ENCODE measurements at places on chromosomes 2 and 18. TPM values are rescaled to one million over a fixed set of nuclear protein-coding genes. Genes with fewer than 3 reads are reported as not detected.

DDX1 gene
- 83.9 TPM for polyA plus RNA-seq

TCF7L1 gene
- 18.5 TPM for polyA plus RNA-seq

GRCh38 chr2:111167076-111167862 lies 46.6 kb downstream of the BCL2L11 start:
- DNase-seq = no peak

GRCh38 chr2:102520009-102520408 lies 47.0 kb downstream of the SLC9A4 start:
- DNase-seq = peak; percentile 57

DNA sequence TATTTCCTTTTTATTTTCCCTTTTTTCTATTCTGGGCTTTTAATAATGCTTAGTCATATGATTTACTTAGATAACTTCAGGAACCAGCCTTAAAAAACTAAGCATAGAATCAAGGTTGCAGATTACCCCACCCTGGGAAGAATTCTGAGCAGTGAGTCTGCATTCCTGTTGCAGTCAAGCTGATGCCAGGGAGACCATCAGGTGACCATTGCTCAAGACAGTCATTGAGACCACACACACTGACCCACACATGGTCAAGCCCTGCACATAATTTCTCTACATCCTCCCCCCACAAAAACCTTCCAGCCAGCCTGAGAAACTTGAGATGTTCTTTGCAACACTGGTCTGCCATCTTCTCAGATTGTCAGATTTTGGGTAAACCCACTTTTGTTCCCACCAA lies 83.9 kb downstream of the SH3YL1 start:
- DNase-seq = no peak

WIPF1 gene
- polyA plus RNA-seq = 28.9 TPM

RPL37A gene
- polyA plus RNA-seq = 4,790 TPM

DNA sequence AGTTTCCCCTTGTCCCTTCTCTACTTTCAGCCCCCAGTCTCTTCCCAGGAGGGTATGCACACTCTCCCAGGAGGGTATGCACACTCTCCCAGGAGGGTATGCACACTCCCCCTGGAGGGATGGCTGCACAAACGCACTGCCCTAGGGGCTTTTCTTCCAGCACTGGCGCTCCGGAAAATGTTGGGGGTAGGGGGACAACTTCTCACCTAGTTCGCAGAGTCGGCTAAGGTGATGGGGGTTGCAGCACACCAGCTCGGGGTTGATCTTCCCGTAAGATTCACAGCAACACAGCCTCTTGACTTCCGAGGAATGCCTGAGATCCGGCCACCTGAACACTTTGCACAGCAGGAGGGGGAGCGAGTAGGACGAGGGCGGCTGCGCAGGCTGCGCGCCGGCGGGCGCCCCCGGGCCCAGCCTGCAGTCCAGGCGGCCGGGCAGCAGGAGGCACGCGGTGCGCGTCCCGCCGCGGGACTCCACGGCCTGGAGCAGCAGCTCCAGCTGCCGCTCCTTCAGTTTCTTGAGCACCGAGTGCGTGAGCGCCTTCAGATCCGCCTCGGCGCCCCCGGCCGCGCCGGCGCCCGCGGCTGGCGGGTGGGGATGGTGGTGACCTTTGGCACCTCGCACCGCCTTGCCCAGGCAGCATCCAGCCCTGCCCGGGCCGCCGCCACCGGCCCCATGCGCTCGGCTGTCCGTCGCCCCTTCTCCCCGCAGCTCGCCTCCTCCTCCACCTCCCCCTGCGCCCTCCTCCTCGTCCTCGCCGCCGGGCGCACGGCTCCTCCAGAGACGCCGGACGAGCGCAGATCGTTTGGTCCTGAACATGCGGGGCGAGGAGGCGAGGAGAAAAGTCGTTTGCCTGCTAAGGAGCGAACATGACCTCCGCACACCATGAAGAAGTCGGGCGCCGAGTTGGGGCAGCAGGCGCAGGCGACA lies 894 bp downstream of the SMAD7 start:
- peak; percentile 69 for DNase-seq

Data from small intestine (tissue), 16 donors.